Psoas muscle (tissue), 8 donors: ENCODE measurements at places on chromosomes 6 and 20. TPM values are rescaled to one million over a fixed set of nuclear protein-coding genes. Genes with fewer than 3 reads are reported as not detected.

GRCh38 chr6:2863901-2864300 lies 22.2 kb upstream of the SERPINB1 start:
- no peak for DNase-seq

- no peak for DNase-seq
These were observed 52.4 kb upstream of the NXT1 start for GRCh38 chr20:23298155-23298554.

GRCh38 chr20:21395051-21395665 lies 2.2 kb downstream of the NKX2-4 start:
- no peak for DNase-seq

DNA sequence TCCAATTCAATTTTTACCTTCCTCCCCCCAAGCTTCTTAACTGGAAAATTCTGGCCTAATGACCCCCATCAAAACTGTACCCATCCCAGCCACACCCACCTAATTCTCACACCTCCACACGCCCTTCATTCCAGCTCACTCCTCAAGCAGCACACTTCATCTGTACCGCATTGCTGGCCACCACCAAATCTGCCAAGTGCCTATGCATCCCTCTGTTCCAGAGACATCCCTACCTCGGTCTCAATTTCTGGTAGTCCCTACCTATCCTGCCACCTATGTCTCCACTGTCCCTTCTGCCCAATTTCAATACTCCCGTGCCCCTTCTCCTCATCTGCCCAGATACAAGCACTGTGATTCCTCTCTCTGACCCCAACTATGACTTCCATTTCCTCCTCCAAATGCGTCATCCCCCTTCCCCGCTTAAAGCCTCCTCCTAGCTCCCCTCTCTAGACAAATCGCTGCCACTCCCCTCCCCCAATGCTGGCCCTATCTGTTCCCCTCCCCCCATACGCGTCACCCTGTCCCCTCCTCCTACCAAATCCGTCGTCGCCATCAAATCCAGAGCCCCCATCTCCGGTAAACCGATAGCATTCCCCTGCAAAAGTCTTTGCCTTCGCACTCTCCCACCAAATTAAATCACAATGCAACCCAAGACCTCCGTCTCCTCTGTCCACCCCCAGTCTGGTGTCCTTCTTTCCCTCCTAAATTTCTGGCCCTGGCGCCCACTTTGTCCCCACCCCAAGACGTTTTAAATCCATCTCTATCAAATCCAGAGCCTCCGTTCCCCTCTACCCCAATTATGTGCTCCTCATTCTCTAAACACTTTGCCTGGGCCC lies 1.2 kb downstream of the MTCH1 start:
- peak; percentile 57 for DNase-seq

DNA sequence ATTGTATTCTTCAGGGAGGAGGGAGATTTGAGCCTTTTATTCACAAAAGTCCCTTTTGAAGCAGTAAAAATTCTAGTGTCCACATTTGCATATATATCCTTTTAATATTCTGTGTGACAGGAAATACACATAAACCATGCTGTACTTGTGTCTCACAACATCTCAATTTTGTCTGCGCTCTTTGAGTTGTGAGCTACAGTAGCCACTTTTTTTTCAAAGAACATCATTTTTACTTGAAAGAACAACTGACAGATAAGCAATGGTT lies 21.3 kb downstream of the LMBRD1 start:
- DNase-seq, result no peak

DNA sequence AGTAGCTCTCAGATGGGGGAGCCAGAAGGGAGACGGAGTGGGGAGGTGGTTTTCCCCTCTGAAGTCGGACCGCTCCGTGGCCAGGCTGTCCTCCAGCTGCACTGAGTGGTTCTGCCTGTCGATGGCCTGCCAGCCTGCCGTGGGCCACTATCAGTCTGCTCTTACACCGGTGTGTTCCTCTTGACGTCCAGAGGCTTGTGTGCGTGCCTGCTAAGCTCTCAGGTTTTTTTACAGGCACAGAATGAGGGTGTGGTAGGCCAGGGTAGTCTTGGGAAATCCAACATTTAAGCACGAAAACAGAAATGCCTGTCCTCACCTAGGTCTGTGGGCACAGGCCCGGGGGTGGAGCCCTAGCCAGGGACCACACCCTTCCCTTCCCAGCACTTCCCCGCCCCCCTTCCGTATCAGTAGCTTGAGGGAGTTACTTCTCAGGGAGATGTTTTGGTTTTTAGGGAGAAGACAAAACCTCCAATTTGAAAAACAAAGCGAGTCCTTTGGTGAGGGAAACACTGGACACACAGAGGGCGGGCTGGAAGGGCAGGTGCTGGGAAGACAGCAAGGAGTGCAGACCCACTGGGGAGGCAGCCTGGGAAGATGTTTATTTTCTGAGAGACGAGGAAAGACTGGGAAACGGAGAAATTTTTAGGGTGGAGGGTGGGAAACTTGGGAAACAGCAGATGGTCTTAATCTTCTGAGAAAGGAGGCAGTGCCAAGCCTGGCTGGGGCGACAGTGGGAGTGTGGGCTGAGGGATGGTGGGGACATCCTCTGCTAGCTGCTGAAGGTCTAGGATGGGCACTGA lies 106.5 kb downstream of the LY86 start:
- no peak for DNase-seq

DNA sequence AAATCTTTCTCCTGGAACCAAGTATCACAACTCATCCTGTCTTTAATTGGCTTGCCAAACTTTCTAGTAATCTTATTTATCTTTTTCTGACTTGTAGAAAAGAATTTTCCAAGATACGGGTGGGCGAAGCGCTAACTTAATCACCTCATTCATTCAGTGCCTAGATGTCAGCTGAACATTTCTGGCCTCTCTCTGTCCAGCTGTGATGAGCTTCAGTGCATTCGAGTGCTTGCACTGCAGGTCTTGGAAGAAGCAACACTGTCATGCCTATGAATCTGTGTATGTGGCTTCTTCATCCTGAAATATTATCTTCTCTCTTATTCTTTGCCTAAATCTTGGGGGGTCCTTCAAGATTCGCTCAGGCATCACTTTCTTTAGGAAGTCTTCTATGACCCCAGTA lies 16.3 kb upstream of the ENPP1 start:
- no peak for DNase-seq

DNA sequence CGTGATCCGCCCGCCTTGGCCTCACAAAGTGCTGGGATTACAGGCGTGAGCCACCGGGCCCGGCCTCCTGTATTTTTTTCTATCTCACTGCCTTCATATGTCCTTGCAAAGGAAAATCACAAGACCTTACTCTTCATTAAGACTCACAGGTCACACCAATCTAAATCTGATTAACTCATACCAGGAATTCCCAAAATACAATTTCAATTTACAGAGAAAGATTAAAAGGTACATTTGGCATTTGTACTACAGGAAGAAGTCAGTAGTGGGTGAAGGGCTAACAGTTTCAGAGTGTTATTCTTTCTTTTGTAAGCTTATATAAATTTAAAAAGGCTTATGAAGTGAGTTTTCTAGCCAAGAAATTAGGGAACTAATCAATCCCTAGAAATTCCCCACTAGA lies 87.4 kb downstream of the GPR63 start:
- DNase-seq, result no peak

GRCh38 chr20:53778041-53778516 lies 184.4 kb upstream of the ZNF217 start:
- DNase-seq, result no peak

GRCh38 chr6:109458774-109459531 lies 3.4 kb upstream of the MICAL1 start:
- DNase-seq, result no peak

DNA sequence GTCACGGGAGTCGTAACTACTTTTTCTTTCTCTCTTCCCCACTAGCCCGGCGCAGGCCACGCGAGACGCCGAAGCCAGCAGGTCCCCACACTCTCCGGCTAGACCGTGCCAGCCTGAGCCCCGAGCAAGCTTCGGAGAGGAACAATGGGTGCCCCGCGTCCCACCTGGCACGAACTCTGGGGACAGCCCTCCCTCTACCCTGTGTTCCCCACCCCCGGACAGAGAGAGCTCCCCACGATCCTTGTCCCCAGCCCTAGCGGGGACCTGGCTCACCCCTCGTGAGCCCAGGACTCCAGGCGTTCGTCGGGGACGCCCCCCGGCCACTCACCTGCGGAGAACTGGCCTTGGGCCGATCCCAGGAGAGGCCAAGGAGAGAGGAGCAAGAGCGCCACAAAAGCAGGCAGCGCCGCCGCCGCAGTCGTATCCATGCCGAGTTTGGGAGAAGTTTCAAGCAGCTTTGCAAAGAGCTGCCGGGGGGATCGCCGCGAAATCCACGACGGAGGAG lies 416 bp downstream of the PTPRK start:
- no peak for DNase-seq

DNA sequence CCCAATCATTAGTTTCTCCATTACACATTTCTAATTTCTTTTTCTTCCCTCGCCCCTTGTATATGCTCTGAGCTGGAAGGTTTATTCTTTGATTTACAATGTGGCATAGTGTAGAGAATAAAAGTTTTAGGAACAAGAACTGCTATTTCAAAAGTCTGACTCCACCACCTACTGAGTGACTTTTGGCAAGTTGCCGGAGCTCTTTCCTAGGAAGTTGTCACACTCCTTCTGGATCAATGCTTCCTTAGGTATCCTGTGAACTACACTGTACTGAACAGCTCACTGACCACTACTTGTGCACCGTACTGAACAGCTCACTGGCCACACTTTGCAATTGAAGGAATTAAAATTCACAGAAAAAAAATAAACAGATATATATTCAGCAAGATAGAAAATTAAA lies 458.2 kb downstream of the FRK start:
- no peak for DNase-seq

DNA sequence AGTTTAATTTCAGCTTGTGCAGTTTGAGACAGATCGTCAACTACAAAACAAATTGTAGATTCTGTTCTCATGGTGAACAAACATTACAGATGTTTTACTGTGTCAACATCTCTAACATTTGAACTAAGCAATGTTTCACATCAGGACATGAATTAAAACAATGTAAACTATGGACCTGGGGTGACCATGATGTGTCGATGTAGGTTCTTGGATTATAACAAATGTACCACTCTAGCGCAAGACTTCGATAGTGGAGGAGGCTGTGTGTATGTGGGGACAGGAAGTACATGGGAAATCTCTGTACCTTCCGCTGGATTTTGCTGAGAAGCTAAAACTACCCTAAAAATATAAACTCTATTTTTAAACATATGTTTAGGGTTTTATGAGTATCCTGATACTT lies 17.1 kb downstream of the HIVEP2 start:
- DNase-seq, result no peak

- DNase-seq, result no peak
These were observed 114.5 kb downstream of the RNGTT start for GRCh38 chr6:88848870-88849269.

- DNase-seq, result no peak
These were observed 238.1 kb upstream of the TAB2 start for GRCh38 chr6:149079456-149079855.

DNA sequence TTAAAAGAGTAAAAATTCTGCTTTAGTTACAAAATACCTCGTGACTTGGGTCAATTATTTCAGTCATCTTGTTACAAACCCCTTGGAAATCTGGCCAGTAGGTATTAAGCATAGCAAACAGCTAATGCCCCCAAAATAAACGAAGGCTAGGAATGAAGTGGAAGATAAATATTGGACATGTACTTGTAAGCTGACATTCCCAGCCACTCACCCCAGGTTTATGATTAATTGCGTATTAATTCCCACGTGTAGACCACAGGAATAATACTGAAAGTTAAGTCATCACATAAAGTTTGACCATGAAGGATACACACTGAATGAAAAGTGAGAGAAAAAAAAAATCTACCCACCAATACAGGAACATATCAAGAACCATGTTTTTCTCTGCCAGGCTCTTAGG lies 936.5 kb upstream of the ADGRB3 start:
- DNase-seq, result no peak

DNA sequence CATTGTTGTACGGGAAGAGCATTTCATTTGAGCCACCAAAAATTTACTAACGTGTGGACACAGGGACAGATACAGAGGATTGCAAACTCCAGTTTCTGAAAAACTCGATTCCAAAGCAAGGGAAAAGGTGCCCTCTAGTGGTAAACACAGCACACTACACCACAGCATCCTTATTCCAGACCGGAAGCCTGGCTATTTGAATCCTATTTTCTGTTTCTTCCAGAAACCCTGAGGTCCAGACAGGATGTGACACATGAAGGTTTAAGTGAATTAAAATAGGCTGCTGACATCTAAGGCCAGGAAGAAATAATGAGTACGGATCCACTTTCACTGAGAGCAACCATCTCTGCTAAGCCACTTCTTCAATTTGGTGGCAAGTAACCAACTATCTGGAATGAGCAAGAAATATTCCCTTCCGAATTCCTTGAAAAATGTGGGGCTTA lies 31.8 kb upstream of the GMPR start:
- DNase-seq, result no peak

GRCh38 chr20:62225820-62226635 lies 6.0 kb upstream of the HRH3 start:
- DNase-seq, result no peak

MCCD1 gene
- total RNA-seq, result not detected

CLPSL1 gene
- total RNA-seq, result not detected

ANKRD66 gene
- not detected for total RNA-seq

TMEM14A gene
- 1.4 TPM for total RNA-seq

DEF6 gene
- total RNA-seq, result 0.76 TPM

MMP24 gene
- total RNA-seq, result 0.27 TPM

SLC22A7 gene
- not detected for total RNA-seq

SIRPD gene
- not detected for total RNA-seq

GGTLC1 gene
- total RNA-seq, result not detected
